ENCODE measurements at places on chromosomes 11 and 22.

GRCh38 chr22:35498026-35498800, 42.4 kb upstream of the RASD2 start:
- peak; percentile 16 for DNase-seq

GRCh38 chr11:132588366-132588765, 943.9 kb downstream of the OPCML start:
- no peak for DNase-seq

GRCh38 chr22:43895986-43896645, 4.3 kb upstream of the PNPLA5 start:
- DNase-seq: no peak

- no peak for DNase-seq
Measured at GRCh38 chr11:34002420-34002819, 49.1 kb upstream of the CAPRIN1 start.

DNA sequence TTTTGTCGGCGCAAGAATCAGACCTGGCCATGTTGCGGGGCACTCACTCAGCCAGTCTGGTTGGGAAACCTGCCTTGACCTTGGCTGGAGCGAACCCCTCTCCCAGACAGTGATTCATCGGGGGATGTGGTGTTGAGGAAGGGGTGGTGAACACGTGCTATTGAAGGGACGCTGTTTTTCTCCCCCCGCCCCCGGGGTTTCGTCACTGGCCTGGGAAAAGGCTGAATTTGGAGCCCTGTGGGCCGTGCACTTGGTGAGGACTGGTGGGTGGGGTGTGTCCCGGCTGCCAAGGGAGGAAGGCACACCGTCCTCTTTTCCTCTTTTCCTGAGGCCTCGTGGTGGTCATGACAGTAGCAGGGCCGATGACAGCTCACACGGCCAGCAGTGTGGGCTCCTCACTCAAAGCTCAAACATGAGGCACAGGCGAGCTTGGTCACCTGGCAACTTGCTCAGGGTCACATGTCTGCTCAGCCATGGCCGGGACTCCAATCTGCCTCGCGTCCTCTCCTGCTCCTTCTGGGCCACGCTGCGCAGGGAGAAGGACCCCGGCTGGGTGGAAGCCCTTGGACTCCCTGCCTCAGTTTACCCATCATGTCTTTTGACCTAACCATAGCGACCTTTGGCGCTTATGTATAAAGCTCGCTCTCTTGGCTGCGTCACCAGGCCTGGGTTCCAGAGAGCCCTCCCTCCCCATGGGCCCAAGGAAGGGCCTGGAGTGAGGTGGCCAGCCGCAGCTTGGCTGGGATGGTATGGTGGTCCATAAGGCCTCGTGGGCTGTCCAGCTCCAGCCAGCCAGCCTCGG, 49.4 kb downstream of the SMIM38 start:
- DNase-seq: no peak

DNA sequence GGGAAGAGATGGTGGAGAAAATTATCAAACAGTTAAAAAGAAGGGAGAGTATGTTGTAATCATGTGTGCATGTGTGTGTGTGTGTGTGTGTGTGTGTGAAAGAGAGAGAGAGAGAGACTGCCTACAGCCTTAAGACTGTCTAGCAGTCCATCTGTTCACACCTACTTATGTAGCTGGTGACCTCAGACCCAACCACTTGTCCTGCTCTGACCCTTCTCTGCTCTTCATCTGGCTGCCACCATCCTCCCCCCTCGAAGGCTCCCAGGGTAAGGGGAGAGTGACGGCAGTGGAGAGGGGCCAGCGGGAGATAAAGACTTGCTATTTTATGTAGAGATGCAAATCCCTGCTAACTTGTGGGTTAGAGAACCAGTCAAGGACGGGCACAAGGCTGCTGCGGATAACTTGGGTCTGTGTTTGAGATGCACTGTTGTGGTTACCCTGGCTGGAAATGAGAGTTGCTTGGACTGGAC, 24.9 kb upstream of the GRAMD1B start:
- no peak for DNase-seq

GRCh38 chr11:1479006-1479677, 7.4 kb downstream of the MOB2 start:
- DNase-seq: no peak

GRCh38 chr22:30214703-30215407, 31.7 kb downstream of the LIF start:
- no peak for DNase-seq

- DNase-seq: no peak
Measured at GRCh38 chr22:20191000-20191515, 40.2 kb upstream of the CCDC188 start.

DNA sequence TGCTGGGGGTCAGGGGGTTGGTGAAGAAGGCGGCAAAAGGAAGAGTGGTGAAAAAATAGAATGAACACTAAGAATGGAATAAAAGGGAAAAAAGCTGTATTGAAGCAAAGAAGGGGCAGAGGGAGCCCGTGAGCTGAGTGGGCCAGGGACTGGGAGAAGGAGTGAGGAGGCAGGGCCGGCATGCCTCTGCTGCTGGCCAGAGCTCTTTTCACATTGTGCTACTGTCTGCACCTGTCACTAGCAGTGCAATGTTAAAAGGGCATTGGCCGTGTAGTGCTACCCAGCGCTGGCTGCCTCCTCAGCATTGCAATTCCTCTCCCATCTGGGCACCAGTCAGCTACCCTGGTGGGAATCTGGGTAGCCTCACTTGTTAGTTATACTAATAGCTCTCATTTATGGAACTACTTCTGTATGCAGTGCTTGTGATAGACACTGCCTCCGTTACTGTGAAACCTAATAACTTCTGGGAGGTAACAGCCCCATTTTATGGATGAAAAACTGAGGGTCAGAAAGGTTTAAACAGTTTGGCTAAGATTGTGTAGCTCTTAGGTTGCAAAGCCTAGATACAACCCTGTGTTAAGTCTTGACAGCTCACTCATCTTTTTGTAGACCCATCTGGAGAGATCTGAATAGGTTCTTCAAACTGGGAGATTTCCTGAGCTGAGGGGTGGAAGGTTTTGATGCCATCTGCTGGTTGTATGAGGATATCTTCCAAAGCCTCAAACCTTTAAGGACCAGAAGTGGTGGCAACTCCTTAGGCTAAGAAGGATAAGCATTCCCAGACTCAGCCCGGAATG, 8.5 kb downstream of the YPEL4 start:
- DNase-seq: peak; percentile 76

GRCh38 chr22:23107487-23108248, 34.1 kb downstream of the RSPH14 start:
- no peak for DNase-seq

- DNase-seq: peak; percentile 9
Measured at GRCh38 chr11:122598971-122599370, 56.6 kb upstream of the UBASH3B start.

GRCh38 chr11:72349616-72350218, 84.6 kb downstream of the CLPB start:
- peak; percentile 28 for DNase-seq

DNA sequence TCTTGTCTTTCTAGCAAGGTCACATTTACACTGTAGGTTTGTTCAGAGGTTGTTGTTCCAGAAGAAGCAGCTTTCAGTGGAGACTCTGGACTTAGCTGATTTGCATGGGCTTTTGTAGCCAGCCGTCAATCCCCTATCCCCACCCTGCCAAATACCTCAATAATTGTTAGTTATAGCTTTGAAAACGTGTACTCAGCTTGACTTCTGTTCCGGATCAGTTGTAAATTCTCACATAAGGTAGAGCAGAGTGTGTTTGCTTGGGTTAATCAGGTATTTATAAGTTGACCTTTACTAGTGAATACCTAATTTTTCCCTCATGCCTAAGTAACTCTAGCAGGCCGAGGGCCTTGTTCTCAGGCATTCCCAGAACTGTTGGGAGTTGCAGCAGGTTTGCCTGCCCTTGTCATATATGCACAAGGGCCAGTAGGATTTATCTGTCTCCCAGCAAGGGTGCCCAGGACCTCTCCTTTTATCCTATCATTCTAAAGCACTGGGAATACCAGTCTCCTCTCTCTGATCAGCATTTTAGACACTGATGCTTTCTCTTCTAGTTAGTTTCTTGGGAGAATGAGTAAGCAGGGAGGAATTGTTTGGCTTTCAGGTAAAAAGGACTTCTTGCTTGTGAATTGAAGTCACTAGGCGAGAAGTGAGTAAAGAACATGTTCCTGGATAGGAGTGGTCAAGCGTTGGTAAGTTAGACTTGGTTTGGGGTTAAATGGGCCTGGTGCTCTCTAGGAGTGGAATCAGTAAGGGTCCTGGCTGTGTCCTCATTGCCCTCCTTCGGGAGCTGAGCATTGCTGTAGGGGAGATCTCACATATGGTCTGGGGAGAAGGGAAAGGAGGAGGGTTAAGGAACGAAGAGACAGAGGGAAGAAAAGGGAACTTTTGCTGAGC, 22.1 kb downstream of the STIM1 start:
- DNase-seq: no peak

GRCh38 chr11:105132716-105133511, 6.7 kb downstream of the CARD18 start:
- peak; percentile 96 for DNase-seq

GRCh38 chr11:123006860-123007542, 25.4 kb upstream of the BSX start:
- no peak for DNase-seq

GRCh38 chr11:67484847-67485311, 2.1 kb downstream of the AIP start:
- DNase-seq: no peak

DNA sequence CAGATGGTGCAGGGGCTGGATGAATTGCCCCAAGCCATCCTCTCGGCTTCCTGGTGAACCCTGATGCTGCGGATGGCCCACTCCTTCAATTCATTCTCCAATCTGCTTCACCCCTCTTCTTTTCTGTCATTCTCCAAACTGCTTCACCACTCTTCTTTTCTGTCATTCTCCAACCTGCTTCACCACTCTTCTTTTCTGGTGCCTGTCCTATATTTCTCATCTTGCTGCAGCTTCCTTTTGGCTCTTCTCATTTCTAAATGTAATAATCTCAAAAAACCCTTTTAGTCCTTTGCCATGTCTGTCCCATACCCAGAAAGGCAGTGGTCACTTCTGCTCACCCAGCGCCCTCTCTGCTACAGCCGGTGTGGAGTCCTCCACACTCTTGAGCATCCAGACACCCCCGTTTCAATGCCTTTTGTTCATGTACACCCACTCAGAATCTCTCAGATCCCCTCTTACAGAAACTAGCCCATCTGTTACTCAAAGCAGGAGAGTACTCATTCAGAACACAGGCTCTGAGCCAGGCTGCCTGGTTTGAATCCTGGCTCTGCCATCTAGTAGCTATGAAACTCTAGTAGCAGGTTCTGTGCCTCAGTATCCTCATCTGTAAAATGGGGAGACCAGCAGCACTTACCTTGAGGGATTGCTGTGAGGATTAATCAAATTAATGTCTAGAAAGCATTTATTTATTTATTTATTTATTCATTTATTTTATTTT, 14.9 kb downstream of the SERPIND1 start:
- no peak for DNase-seq

- no peak for DNase-seq
Measured at GRCh38 chr22:19117111-19117512, 5.1 kb downstream of the DGCR2 start.

GRCh38 chr11:123116486-123116885, 54.5 kb upstream of the HSPA8 start:
- peak; percentile 33 for DNase-seq

DNA sequence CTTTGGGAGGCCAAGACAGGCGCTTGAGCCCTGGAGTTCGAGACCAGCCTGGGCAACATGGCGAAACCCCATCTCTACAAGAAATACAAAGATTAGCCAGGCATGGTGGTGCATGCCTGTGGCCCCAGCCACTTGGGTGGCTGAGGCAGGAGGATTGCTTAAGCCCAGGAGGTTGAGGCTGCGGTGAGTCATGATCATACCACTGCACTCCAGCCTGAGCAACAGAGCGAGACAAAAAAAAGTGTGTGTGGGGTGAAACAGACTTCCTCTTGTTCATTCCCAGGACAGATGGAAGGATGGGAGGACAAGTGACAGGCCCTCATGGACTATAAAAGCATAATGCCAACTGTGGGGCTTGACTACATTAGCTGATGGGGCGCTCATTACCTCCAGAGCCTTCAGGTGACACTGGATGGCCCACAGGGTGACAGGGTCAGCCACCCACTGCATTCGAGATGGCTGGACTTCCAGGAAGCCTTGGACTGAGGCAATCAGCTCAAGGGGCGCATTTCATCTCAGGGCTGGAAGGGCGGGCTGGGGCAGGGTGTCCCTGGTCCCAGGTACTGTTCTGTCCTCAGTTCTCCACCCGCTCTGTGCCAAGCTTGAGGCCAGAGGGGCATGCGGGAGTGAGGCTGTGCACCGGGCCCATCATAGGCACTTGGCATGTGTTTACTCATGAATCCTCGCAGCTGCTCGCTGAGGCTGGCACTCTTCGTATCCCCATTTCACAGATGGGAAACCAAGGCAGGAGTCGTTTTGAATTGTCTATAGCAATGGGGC, 12.5 kb downstream of the NPTXR start:
- DNase-seq: peak; percentile 86

DNA sequence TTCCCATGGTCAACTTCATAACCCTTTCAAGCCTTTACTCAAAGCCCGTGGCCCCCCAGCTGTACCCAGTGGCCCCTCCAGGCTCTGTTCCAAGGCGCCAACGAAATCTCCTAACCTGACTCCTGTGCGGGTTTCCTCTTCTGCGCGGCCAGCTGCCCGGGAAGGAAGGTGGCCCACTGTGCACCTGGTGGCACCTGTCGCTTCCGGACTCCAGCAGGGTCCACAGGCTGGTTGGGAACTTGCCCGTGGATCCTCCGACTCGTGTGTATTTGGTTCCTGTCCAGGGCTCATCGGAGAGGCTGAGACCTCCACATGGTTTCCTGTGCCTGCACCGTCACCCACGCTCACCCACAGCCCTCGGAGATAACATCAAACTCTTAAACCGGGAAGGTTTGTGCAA, 335.4 kb downstream of the BRD1 start:
- no peak for DNase-seq

GRCh38 chr11:113574171-113574570, 99.0 kb upstream of the DRD2 start:
- no peak for DNase-seq

DNA sequence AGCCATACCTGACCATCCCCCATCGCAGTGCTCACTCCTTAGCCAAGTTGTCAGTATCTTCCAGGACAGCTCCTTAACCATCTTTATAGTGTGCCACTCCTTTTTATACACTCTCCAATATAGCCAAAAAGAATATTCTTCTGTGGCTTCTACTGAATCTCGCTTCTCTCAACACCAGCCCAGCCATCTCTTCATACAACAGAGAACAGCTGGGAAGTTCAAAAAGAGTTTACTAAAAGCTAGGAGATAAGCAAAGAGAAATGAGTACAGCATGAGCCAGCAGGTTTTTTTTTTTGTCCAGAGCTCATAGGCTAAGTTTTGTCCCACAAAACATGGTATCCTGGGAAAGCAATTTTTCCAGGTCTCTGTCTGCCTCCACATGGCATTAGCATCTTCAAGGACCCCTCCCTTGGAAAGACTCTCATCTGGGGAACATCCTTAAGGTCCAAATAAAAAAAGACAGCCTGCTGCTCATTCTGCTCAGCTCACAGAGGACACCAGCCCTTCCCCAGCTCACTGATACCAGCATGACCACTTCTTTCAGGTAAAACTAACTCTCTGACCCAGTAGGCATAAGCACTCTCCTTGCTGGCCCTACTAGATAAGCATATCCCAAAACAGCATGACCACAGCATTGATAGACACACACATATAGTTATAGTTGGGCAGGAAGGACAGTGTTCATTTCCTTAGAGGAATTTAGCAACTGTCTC, 48.8 kb upstream of the YWHAH start:
- DNase-seq: no peak

- DNase-seq: no peak
Measured at GRCh38 chr11:79897896-79898295, 457.1 kb upstream of the TENM4 start.

Measured in iris pigment epithelial cell (primary cell).